Activated T-cell treated with anti-CD3 and anti-CD28 coated beads for 48 hours (primary cell): ENCODE measurements at places on chromosomes 4 and X.

- DNase-seq, result no peak
Observed at GRCh38 chr4:5166377-5166776, 115.1 kb downstream of the STK32B start.

DNA sequence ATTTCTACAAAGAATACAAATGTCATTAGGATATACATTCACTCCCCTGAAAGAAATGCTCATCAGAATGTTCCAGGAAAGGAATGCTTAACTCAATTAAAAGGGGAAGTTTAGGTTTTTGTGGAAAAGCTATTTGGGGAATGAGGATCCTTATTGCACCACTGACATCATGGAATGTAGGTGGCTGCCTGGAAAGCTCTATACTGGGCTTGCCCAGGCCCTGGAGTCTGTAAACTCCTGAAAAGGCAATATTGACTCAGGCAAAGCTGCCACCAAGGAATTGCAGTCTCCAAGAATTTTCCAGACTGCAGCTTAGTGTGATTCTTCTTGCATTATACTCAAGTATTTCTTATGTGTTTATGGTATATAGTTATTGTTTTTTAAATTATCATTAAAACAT is 15.7 kb downstream of the DAPP1 start:
- no peak for DNase-seq

DNA sequence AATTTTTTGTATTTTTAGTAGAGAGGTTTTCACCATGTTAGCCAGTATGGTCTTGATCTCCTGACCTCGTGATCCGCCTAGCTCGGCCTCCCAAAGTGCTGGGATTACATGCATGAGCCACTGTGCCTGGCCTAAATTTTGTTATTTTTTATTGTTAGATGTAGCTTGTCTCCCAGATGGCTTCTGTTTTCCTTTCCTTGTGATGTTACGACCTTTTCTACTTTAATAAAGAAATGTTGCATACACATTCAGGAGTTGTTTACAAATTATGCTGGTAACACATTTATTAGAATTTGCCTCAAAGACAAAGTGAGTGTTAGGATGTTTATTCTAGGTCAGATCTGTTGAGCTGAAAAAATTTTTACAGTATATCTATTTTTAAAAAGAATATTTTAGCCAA is 18.4 kb downstream of the PDLIM5 start:
- no peak for DNase-seq

DNA sequence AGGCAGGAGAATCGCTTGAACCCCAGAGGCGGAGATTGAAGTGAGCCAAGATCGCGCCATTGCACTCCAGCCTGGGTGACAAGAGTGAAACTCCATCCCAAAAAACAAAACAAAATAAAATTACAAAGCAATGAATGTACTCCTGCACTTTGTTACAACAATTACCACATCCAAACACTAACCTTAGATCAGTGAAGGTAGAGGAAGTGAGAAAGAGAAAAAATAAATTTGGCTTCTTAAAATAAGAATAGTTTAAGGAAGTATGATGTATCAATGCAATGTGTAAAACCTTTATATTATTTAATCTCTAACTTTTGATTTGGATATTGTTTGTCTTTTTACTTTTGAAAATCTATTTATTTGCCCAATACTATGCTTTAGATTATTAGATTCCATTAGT is 21.7 kb upstream of the CSN1S1 start:
- no peak for DNase-seq

- no peak for DNase-seq
Observed at GRCh38 chr4:131304686-131305085, 1844.4 kb upstream of the PCDH10 start.

DNA sequence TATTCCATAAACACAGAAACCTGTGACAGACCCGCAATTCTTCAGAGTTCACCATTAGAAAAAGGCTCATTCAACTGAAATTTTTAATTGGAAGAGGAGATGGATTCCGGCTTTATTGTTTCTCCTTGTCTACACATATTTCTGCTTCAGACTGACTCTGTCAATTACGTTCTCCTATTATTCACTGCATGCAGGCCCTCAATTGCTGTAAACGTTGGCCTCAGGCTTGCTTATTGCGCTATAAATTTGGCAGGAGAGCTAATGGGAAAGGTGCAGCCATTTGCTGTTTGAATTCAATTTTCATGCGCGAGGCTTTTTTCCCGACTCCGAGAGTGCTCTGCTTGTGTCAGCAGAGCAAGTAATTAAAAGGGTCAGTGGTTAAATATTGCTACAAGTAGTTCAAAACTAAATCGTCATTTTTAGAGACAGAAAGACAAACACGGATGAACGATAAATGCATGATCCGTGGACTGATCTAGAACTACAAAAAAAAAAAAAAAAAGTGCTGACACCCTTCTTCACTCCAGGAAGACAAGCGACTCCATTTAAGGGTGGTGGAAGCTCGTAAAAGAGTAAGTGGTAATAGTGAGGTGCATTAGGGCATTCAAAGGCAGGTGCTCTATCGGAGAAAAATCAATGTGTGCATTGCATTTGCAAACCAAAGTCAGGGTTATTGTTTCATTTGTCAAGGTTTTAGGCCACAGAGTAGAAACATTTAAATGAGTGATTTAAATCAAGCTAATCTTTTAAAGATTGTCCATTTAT is 841.6 kb upstream of the FRG1 start:
- no peak for DNase-seq

GRCh38 chr4:84846985-84847384 is 119.5 kb downstream of the WDFY3 start:
- DNase-seq, result no peak

- no peak for DNase-seq
Observed at GRCh38 chr4:121597346-121597934, 99.3 kb downstream of the ANXA5 start.

DNA sequence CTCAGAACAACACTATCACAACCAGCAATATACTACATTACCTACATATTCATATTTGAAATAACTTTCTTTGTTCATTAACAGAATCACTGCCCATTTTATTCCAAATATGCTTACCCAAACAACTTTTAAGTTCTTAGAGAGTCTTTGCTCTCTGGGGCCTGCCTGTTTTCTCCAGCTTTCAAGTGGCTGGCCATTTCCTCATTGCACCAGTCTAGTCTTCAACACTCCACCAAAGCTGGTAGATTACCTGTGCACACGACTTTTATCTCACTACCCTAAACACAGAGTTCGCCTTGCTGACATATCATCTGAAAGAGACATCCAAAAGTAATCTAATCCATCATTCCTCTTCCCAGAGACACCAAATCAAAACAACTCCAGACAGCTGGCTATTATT is 66.2 kb downstream of the PRDM5 start:
- no peak for DNase-seq

- no peak for DNase-seq
Observed at GRCh38 chr4:68951806-68952585, 392 bp upstream of the UGT2A3 start.

GRCh38 chr4:81165861-81166430 is 49.1 kb downstream of the PRKG2 start:
- no peak for DNase-seq

GRCh38 chrX:130594453-130594916 is 192.7 kb downstream of the RBMX2 start:
- DNase-seq, result no peak

GRCh38 chr4:24672880-24673279 is 88.5 kb upstream of the DHX15 start:
- no peak for DNase-seq

GRCh38 chr4:94577136-94577535 is 125.4 kb downstream of the PDLIM5 start:
- no peak for DNase-seq

DNA sequence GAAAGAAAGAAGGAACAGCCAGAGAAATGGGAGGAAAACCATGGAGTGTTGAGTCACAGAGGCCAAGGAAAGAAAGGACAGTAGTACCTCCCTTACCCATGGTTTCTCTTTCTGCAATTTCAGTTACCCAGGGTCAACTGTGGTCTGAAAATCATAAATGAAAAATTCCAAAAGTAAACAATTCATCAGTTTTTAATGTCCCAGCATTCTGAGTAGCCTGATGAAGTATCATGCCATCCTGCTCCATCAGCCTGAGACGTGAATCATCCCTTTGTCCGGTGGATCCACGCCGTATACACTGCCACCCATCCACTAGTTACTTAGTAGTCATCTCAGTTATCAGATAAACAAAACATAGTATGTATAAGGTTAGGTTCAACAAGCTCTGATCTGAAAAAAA is 114.2 kb downstream of the COMMD8 start:
- DNase-seq, result no peak

- DNase-seq, result no peak
Observed at GRCh38 chr4:122086338-122087065, 65.6 kb upstream of the BLTP1 start.

DNA sequence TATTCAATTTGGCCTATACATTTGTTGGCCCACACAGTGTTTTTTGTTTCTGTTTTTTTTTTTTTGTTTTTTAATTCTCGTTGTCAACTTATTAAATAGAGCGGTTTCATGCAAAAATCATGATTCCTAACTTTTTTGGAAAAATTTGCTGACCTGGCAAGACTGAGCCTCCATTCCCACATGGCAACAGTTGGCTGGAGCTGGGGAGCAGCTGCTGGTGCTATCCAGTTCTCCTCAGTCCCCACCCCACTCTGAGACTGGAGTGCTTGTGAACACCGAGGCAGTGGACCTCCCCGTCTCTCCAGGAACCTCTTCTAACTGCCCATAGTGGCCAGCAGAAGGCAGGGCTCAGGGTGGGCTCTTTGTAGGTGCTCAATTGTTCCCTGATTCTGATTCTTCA is 95.7 kb upstream of the OTUD4 start:
- no peak for DNase-seq

DNA sequence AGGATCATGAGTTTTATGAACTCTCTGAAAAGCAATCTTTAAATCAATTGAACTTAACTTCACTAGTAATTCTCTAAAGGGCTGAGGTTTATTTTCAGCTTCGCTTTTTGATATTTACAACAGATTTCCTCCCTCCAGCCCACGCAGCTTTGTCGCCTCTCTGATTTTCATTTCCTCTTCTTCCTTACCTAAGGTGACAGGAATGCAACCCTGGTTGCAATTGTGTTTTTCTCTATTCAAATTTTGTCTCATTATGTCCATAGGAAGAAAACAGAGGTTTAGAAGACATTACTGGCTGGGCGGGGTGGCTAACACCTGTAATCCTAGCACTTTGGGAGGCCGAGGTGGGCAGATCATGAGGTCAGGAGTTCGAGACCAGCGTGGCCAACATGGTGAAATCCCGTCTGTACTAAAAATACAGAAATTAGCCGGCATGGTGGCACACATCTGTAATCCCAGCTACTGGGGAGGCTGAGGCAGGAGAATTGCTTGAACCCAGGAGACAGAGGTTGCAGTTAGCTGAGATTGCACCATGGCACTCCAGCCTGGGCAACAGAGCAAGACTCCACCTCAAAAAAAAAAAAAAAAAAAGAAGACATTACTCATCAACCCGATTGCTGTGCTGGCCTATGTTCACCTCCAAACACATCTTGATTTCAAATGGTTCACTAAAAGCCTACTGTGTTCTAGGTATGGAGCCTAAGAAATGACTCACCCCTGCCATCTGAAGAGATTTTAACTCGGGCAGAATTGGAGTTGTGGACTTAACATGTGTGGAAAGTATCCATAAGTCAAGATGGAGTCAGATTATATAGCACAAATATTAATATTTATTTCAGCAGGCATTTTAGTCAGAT is 36.8 kb downstream of the VSIG4 start:
- no peak for DNase-seq

DNA sequence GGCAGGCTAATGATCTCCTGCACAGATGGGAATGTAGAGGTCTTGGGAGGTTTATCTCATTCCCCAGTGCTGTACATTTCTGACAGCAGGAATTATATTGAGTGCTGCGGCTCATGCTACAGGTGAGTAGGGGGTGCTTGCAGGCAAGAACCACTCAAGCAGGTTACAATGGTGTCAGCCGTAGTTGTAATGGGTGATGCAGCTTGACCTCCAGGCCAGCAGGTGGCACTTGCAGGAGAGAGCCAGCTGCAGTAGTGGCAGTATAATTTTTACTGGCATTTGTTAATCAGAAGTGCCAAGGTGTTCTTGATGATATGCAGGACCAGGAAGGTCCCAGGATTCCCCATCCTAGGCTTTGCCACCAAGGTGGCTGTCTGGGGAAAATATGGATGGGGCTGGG is 759.6 kb upstream of the NDST4 start:
- DNase-seq, result no peak

DNA sequence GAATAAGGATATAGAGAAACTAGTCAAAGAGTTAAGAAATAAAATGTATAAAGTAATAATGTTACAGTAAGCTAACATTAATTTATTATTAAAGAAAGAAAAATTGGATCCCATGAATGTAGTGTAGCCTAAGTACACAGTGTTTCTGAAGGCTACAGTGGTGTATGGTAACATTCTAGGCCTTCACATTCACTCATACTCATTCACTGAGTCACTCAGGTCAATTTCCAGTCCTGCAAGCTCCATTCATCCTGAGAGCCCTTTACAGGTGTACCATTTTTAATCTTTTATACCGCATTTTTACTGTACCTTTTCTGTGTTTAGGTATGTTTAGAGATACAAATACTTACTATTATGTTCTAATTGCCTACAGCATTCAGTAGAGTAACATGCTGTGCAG is 120.6 kb upstream of the AGA start:
- DNase-seq, result no peak

DNA sequence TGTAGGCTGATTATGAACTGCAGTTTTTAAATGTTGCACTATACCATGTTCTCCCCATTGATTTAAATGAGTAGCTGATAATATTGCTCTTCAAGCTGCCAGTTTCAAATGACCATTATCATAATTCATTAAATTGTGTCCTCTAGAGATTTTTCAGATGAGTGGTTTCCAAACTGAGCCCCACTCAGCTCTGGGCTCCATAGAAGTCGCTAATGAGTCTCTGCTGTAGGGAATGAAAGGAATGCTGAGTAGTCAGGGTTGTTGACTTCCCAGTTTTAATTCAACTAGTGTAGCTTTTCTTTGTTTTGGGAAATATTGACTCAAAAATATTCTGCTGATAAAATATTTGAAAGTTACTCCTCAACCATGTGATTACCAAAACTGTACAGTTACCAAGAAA is 1081.1 kb downstream of the ARAP2 start:
- no peak for DNase-seq

DNA sequence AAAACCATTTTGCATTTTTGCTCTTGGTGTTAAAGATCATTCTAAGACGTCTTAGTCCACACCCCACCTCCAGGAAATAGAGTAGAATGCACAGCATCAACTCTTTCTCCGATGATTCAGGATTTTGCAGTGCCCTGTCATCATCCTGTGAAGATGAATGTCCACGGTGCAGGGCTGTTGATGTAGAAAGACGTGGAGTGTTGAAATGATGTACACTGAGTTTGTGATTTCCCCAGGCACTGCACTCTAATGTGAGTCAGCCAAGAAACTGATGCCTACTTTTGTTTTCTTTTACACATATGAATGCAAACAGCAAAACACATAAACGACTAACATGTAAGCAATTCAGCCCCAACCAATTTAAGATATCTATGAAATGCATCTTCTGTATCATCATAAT is 10.5 kb downstream of the LGI2 start:
- DNase-seq, result no peak

GRCh38 chr4:139969635-139970266 is 184.2 kb downstream of the MAML3 start:
- DNase-seq, result no peak

DNA sequence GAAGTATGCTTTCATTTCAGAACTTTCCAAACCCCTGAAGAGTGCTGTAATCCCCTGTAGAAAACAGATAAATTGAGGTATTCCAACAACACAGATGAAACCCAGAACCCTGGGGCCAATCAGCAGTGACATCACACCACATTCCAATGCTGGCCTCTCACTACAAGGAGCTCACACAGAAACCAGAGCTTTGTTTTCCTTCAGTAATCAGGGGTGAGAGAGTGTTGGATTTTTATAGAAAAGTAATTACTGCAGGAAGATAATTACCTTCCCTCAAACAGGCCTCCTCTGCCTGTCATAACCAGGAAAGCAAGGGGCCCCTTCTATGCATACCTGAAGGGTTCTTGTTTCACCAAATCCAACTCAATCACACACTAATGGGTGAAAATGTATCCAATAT is 246.2 kb downstream of the SCFD2 start:
- DNase-seq, result no peak
